Activated T-cell treated with anti-CD3 and anti-CD28 coated beads for 24 hours (primary cell): ENCODE measurements at places on chromosomes 3 and 15.

DNA sequence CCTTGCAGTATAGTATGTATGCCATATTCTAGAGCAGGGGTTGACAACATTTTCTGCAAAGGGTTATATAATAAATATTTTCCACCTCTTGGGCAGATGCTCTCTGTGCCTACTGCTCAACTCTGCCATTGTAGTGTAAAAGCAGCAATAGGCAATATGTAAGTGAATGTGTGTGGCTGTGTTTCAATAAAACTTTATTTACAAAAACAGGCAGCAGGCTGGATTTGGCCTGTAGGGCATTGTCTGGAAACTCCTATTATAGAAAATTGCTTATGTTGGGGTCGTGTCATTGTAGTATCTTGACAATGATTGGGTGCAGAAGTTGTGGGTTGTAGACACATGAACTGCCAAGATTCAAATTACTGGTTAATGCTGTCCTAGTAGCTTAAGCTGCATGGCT, 153.6 kb upstream of the CNTN3 start:
- no peak for DNase-seq

GRCh38 chr15:80823995-80824394, 44.8 kb downstream of the CEMIP start:
- no peak for DNase-seq

DNA sequence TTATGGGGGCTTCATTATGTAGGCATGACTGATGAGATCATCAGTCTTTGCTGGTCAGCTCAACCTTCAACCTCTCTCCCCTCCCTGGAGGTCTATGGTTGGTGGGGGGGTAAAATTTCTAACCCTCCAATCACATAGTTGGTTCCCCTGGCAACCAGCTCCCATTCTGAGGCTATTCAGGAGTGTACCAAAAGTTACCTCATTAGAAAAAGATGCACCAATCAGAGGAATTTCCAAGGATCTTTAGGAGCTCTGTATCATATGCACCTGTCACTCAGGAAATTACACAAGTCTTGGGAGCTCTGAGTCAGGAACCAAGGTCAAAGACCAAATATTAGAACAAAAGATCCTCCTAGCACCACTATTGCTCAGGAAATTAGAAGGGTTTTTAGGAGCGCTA, 21.4 kb upstream of the LEO1 start:
- no peak for DNase-seq

DNA sequence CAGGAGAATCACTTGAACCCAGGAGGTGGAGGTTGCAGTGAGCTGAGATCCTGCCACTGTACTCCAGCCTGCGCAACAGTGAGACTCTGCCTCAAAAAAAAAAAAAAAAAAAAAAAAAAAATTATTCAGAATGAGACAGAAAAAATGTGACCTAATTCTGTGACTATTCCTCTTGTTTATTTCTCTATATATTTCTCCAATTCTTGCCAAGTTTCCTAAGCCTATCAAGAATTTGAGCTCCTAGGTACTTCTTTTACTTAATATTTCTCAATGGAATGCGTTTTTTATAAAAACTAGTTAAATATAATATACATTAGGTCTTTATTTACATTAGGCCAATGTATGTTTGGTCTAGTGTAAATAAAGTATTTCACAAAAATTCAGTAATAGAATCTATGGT, 86.8 kb downstream of the NAALADL2 start:
- no peak for DNase-seq

- no peak for DNase-seq
Measured at GRCh38 chr15:69395991-69396390, 18.2 kb upstream of the KIF23 start.

- no peak for DNase-seq
Measured at GRCh38 chr15:101805605-101806345, 2.5 kb downstream of the OR4F6 start.

DNA sequence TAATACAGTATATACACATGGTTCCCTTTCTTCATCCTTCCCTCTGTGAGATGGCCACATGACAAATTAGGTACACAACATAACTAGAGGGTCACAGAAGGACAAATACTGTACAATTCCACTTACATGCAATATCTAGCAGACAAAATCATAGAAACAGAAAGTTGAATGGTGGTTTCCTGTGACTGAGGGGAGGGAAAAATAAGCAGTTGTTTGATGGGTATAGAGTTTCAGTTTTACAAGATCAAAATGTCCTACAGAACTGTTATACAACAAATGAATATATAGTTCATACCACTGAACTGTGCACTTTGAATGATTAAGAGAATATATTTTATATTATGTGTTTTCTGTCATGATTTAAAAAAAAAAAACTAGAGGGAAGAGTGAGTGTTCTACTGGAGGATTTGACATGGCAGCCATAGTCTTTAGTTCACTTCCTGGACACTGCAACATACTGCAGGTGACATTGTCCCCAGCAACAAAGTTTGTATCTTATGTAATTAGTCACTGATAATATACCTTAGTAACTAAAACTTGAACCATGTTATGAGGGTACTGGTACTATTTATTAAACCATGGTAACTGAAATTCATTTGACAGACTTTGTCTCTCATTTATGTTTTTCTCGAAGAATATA, 37.2 kb downstream of the CCDC54 start:
- no peak for DNase-seq

GRCh38 chr3:152398495-152398894, 129.8 kb downstream of the MBNL1 start:
- DNase-seq: no peak

DNA sequence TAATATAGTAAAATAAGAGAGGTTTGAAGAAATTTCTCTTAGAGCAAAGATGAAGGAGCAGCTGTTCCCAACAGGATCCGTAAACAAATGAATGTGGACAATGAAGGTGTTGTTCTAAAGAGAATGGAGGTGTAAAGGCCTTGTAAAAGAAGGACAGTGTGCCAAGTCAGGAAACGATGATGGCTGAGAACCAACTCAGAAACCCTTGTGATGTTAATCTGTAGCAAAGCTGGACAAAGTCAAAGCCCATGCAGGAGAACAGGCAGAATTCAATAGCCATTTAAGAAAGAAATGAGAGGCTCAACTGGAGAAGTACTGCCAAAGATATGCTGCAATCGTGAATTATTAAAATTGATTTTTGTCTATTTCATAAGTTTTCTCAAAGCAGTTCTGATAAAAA, 192.2 kb downstream of the MBNL1 start:
- DNase-seq: no peak

GRCh38 chr3:19931767-19932188, 2.2 kb downstream of the EFHB start:
- no peak for DNase-seq

DNA sequence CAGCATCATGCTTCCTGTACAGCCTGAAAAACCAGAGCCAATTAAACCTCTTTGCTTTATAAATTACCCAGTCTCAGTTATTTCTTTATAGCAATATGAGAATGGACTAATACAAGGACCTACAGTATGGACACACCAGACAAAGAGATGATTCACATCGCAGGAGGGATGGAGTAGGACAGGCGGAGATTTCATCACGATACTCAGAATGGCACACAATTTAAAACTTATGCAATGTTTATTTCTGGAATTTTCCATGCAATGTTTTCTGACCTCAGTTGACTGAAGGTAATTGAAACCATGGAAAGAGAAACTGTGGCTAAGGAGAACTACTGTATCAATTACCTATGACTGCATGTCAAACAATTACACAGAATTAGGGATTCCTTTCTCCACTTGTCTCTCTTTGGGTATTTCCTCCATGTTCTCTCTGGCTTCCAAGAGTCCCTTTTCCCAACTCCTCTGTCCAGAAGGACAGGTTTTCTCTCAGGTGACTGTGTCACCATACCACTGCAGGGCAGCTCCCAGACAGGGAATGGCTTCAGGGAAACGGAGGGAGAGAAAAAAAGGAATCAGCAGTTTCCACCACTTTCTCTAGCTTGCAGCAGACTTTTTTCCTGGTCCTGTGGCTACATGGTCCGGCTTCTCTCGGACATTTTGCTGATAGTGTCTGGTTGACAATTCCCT, 3.0 kb upstream of the ANO10 start:
- no peak for DNase-seq

DNA sequence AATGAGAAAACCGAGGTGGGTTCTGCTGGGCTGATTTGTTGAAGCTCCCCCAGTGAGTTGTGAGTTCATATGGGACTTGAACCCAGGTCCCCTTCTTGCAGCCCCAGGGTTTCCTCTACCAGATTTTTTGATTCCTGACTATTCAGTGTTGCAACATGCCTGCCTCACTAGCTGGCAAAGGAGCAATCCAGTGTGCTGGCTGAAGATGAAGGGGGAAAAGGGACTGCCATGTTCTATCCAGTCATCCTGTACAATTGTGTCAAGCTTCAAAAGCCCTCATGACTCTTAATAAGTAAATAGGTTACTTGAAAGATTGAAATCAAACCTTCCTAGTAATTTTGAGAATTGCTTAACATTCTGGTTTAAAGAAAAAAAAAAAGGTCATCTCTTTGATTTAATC, 211.5 kb upstream of the TP63 start:
- no peak for DNase-seq

GRCh38 chr15:34064438-34064837, 25.4 kb upstream of the AVEN start:
- no peak for DNase-seq

DNA sequence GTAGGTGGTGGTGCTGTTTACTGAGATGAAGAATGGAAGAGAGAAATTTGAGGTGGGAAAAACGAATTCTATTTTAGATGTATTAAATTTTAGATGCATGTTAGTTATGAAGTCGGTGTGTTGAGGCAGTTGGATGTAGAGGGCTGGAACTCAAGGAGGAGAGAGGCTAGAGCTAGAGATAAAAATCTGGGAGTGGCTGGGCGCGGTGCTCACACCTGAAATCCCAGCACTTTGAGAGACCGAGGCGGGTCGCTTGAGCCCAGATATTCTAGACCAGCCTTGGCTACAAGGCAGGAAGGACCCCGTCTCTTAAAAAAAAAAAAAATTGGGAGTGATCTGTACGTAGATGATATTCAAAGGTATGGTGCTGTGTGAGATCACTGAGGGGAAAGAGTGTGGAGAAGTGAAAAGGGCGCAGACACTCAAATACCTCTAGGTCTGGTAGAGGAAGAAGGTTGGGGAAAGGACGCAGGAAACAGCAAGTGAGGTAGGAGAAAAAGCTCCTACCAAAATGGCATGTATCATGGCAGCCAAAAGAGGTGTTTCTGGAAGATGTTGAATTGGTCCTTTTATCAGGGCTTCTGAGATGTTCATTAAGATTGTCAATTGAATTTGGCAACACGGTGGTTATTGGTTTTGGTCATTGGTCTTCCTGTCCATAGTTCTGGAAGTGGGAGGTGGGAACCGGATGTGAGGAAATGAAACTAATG, 1.8 kb downstream of the YEATS2 start:
- DNase-seq: no peak

DNA sequence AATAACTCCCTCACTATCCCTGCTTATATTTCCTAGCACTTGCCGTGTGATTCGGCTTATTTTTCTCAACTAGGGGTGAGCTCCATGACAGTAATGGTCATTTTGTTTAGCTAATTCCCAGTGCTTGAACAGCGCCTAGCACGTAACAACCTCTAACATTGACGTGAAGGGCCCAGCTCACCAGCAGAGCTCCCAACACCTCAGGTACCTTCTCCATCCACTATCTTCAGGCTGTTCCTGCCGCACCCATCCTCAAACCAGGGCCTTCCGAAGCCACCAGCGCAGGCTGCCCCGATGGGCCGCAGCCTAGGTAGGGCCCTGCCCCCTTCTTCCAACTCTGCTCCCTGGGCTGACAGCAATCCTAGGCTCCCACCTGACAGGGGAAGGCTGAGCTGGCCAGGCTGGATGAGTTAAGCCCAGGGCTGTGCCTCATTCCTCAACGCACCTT, 751 bp upstream of the RPS17 start:
- DNase-seq: no peak

GRCh38 chr3:26920646-26921478, 298.3 kb downstream of the LRRC3B start:
- no peak for DNase-seq

DNA sequence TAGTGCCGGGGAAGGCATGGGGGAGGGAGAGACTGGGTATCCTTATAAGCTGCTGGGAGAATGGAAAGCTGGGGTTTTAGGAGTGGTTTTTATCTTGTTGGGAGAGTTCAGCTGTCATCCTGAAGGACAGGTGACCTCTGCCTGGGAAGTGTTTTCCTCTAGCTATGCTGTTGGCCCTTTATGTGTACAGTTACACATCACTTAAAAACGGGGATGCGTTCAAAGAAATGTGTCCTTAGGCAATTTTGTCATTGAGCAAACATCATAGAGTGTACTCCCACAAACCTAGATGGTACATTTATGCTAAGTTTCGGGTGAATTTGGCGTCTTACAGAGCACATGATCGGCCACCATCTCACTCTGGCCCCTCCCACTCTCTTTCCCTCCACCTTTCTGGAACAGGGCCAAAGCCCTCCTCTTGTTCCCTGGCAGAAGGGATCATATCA, 164.3 kb upstream of the NUDT16 start:
- no peak for DNase-seq

GRCh38 chr3:128495435-128495970, 2.5 kb upstream of the GATA2 start:
- no peak for DNase-seq

- DNase-seq: no peak
Measured at GRCh38 chr15:46607077-46607476, 972.2 kb downstream of the SQOR start.

GRCh38 chr3:178078953-178079352, 457.3 kb upstream of the KCNMB2 start:
- DNase-seq: no peak

DNA sequence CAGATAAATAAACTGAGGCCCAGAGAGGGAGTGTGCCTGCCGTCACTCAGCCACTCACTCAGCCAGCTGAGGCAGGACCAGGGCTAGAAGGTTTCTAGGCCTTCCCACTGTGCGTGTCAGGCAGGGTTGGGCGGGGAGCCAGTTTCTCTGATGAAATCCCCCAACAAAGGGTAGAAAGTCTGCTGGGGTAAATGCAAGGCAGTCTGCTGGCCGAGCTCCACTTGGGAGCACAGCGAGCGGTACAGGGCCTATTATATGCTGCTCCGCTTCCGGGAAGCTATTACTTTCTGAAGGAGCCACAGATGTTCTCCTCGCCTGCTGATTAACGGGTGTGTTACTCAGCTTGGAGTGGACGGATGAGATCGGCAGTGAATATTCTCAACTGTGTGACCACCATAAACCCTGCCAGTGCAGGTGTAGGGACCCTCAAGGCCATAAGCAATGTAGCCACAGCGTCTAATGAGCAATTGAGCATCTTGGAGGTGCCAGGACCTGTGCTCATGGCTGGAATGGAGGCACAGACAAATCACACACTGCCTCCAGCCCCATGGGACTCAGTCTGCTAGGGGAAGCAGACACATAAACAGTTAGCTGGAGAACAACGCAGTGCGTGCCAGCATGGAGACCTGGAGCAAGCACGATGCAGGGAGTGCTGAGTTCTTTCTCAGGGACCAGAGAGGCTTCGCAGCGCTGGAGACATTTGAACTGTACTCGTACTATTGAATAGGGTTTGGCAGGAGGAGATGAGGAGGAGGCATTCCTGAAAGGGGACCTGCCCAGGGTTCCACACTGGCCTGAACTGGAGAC, 42.1 kb downstream of the CORO2B start:
- no peak for DNase-seq

DNA sequence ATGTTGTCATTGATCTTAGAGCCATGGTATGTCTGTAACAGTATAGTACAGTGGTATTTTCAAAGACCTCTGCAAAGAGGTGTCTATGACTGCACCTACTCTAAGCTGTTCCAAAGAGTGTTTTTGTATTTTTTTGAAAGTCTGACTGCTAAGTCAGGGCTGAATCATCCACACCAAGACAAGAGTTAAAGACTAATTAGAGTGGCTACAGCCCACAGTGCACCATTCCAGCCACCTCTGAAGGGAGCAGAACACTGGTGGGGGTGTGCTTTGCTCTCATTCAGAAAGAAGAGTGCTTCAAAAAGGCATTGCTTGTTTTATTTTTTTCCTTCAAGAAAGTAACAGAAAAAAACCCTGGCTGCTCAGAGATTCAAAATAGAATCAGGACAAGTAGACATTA, 301.4 kb downstream of the GABRG3 start:
- no peak for DNase-seq
